ENCODE measurements at places on chromosomes 11 and 22.

DNA sequence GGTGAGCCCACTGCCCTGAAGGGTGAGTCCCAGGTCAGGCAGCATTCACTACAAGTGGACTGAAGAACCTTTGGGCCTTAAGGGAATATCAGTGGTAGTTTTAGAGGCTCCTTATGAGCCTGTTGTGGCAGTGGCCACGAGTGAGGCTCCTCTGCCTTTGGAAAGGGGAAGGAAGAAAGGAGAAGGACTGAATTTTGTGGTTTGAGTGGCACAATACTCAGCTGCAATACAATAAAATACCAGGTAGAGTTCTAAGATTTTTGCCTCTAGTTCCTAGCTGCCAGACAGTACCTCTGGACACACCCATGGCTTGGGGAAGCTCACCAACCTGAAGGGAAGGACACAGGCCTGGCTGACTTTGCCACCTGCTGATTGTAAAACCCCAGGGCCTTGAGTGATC, 260.9 kb downstream of the DYNC2H1 start:
- no peak for DNase-seq

DNA sequence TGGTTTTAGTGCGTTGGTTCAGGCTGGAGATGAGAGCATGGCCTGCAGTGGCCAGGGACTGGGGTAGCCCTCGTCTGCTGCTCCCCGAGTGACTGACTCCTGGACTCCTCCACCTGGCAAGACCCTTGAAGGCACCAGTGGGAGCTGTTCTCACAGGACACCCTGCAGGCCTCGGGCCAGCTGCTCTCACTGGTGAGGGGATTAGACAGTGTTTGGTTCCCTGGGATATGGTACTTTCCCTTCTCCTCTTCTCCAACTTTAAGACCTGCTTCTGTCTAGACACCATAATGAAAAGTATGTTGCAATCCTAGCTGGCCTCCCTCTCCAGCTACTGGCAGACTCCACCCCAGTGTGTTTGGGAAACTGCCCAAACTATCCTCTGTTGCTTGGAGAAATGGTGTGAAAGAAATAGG, 168.8 kb upstream of the CADM1 start:
- no peak for DNase-seq

GRCh38 chr11:11416917-11417316, 63.9 kb upstream of the CSNK2A3 start:
- DNase-seq: no peak

DNA sequence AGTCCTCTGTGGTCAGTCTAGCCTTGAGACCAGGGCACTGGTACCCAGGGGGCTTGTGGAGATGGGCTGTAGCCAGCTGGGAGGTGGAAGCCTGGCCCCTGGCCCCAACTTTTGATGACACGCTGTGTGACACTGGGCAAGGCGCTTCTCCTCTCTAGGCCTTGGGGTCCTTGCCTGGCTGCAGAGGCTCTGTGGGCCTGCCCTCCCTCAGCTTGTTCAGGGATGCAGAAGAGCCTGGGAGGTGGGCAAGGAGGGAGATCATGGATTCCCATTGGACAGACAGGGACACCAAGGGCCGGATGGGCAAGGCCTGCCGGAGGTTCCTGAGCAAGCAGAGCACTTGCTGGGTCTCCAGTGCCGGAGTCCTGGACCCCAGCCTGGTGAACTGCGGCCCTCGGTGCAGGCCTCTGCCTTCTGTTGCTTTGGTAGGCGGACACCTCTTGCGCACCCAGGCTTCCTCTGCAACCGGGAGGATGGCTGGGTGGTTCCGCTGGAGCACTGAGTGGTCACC, 1.3 kb upstream of the PPP2R5B start:
- DNase-seq: no peak

GRCh38 chr11:94934362-94934761, 39.0 kb downstream of the CWC15 start:
- no peak for DNase-seq

DNA sequence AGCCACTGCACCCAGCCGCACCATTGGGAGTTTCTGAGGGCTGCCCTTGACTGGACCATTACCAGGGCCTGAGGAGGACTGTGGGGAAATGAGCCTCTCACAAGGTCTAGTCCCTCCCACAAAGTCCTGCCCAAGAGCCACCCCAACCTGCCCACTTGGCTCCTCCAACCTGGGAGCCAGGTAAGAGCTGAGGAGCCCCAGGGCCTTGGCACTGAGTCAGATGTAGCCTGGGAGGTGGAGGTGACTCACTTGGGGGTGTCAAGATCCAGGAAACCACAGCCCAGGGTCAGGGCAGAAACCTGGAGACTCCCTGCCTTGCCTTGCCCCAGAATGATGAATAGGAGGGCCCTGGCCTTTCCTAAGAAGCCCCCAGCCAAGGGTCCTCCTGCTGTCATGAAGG, 25.8 kb upstream of the P2RY2 start:
- DNase-seq: no peak

DNA sequence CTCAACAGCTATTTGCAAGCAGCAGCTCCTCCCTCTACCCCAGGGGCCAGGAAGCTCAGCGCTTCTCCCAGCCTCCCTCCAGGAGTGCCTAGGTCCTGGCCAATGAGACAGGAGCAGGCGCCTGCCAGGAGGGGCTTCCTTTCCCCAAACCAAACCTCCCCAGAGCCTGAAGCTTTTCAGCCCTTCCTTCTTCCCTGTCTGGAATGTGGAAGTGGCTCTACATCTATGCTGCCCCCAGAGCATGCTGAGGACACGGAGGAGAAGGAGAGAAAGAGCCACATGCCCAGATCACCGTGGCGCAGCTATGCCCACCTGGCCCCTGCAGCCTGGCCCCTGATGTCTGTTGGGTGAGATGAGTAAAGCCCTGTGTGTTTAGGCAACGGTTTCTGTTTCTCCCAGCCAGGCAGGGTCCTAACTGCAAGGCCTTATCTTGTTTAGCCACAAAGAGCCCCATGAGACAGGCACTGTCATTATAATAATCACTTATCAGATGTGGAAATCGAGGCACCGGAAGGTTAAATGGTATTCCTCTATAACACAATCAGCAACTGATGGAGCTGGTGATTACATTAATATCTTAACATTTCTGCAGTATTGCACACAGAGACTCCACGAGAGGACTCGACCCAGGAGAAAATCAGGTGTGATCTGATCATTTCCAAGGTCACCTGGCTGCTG, 315.8 kb downstream of the CTTN start:
- no peak for DNase-seq
